ENCODE measurements at places on chromosomes 2 and 18.
A peak's percentile ranks its signal among the peaks of the same experiment; 100 is the strongest.

DNA sequence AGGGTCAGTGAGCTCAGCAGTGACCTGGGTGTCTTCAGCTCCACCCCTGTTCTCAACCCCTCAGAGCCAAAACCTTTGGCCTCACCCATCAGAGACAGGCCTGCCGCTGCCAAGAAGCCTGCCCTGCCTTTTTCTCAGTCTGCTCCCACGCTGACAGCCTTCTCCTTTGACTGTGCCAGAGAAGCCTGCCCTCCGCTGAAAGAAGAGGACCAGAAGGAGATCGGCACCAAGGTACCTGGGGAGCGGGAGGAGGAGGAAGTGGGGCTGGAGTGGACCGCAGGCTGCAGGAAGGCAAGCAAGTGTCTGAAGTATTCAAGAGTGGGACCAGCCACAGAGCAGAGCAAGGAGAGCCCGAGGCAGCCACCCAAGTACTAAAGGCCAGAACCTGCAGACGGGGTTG lies 33.2 kb downstream of the TOGARAM2 start:
- H3K36me3 ChIP-seq: peaks cover 2% of the 10 kb centered on the region
- no peak for DNase-seq
- H3K4me3 ChIP-seq: peak overlapping the region; percentile 88
- H3K27me3 ChIP-seq: peaks cover 2% of the 10 kb centered on the region

GRCh38 chr2:237062585-237062984 lies 23.1 kb upstream of the COPS8 start:
- DNase-seq: no peak
- no peak overlapping the region for H3K4me3 ChIP-seq
- no peak overlapping the region for H3K27ac ChIP-seq
- no peaks in the 10 kb centered on the region for H3K36me3 ChIP-seq

DNA sequence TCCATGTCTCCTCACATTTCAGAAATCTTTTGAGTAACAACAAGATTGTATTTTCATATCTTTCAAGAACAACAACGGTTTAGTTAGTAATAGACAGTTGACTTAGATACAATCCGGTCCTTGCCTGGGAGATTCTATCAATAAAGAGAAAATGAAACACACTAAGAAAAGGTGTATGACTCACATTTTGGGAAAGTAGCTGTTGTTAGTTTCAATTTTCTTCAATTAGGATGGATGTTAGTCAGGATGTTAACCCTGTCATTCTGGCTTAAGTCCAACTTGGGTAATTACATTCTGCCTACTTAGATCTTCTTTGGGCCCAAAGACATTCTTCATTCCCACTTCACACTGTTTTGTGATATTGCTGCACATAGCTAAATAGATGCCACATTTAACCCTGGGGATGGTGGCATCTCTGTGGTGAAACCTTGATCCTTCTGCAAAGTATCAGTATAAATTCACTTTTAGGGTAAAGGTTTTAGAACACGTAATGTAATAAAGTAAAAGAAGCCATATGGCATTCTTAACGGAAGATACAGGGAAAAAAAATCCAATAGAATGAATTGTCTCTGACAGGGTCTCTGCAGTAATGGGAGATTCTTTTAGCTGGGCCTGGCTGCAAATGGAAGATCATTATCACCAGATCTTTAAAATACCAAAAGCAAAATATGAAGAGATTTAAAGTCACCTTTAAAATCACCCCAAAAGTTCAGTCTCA lies 365.5 kb downstream of the FIGN start:
- no peak for DNase-seq
- no peak overlapping the region for H3K27ac ChIP-seq
- no peaks in the 10 kb centered on the region for H3K4me1 ChIP-seq
- no peaks in the 10 kb centered on the region for H3K36me3 ChIP-seq
- H3K27me3 ChIP-seq: no peaks in the 10 kb centered on the region

- no peaks in the 10 kb centered on the region for H3K36me3 ChIP-seq
- H3K27ac ChIP-seq: no peak overlapping the region
- H3K4me1 ChIP-seq: no peaks in the 10 kb centered on the region
- no peaks in the 10 kb centered on the region for H3K27me3 ChIP-seq
Observed at GRCh38 chr2:25972049-25972823, 10.1 kb downstream of the KIF3C start.

- H3K4me1 ChIP-seq: peaks cover 34% of the 10 kb centered on the region
- no peak for DNase-seq
- H3K4me3 ChIP-seq: no peak overlapping the region
Observed at GRCh38 chr2:239163688-239164334, 237.0 kb downstream of the HDAC4 start.

- H3K27me3 ChIP-seq: peaks cover 13% of the 10 kb centered on the region
- no peak for DNase-seq
- H3K4me3 ChIP-seq: peak overlapping the region; percentile 56
- no peaks in the 10 kb centered on the region for H3K36me3 ChIP-seq
- no peak overlapping the region for H3K27ac ChIP-seq
- H3K4me1 ChIP-seq: no peaks in the 10 kb centered on the region
Observed at GRCh38 chr2:240435948-240436682, 652 bp downstream of the GPC1 start.
